ENCODE measurements at places on chromosomes 6 and 20.

- peak; percentile 88 for DNase-seq
These were observed at the start of gene HLA-DRA for GRCh38 chr6:32439602-32440214. Gene HLA-DRA (plus strand): TSS chr6:32439887. CDS start chr6:32439951, 64 bp downstream.

DNA sequence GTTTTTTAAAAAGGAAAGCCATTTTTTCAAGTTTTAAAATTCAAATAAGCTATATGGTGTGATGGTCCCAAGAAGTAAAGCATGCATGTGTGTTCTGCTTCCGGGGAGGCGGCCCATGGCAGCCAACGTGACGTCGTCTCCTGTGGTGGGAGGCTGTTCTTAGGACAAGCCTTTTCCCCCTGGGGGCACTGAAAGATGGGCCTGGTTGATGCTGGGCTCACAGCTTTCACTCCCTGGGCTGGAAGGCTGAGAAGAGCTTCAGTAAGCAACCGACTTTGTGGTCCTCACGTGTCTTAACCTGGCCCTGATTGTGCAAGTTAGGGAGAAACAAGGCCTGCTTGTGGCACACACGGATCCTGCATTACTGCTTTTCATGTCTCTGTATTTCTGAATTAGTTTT, 84.1 kb downstream of the SMOC2 start:
- DNase-seq, result no peak

GRCh38 chr20:50561379-50562078, 51.3 kb downstream of the PTPN1 start:
- DNase-seq, result no peak

DNA sequence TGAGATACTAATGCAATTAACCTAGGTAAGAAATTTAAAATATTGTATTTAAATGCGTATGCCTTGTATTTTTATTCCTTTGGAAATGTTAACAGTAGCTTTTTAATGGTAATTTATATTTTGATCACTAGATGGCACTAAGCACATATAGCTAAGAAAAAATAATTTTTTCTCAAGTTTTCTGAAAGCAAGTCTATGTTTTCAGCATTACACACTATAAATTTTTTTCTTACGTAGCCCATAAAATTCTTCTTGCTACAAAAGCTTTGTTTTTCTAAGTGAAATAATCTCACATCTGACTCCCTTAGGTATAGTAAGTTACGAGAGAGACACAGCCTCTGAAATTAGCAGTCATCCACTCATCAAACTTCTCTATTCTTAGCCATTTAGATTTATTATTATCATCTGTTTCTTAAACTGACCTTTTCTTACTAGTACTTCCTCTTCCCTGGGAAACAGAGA, 35.7 kb downstream of the TSPYL4 start:
- no peak for DNase-seq

- no peak for DNase-seq
These were observed 454.5 kb upstream of the ID4 start for GRCh38 chr6:19382676-19383075.

DNA sequence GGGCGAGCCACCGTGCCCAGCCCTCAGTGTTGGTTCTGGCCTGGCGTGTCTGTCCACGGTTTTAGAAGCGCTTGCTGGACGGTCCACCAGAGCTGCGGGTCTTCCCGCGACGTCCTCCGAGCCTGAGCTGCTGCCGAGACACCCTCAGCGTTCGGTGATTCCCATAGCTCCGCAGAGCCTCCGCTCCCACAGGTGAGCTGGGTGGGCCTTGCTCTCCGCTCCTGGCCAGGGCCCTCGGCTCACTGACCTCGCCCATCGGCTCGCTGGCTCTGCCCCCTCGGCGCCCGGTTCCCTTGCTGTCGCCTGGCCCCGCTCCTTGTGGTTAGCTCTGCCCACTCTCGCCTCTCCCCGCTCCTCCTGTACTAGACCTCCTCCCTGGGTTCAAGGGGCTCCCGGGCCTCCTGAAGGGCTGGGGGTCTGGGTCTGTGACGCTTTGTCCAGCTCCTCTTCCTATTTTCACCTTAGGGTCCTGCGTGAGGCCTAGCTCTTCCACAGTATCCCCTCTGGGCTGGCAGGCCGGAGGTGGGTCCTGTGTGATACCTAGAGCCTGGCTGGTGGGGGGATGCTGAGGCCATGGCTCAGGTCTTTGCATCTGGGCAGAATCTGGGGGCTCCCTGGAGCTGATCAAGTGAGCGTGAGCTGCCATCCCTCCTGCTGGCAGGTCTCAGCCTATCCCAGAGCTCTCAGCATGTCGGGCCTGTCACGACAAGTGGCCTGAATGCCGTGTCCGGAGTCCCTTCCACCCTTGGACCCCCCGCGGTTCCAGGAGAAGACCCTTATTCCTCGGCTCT, 5.0 kb upstream of the COX4I2 start:
- no peak for DNase-seq

- DNase-seq, result no peak
These were observed 241.7 kb upstream of the TAB2 start for GRCh38 chr6:149075616-149076354.

DNA sequence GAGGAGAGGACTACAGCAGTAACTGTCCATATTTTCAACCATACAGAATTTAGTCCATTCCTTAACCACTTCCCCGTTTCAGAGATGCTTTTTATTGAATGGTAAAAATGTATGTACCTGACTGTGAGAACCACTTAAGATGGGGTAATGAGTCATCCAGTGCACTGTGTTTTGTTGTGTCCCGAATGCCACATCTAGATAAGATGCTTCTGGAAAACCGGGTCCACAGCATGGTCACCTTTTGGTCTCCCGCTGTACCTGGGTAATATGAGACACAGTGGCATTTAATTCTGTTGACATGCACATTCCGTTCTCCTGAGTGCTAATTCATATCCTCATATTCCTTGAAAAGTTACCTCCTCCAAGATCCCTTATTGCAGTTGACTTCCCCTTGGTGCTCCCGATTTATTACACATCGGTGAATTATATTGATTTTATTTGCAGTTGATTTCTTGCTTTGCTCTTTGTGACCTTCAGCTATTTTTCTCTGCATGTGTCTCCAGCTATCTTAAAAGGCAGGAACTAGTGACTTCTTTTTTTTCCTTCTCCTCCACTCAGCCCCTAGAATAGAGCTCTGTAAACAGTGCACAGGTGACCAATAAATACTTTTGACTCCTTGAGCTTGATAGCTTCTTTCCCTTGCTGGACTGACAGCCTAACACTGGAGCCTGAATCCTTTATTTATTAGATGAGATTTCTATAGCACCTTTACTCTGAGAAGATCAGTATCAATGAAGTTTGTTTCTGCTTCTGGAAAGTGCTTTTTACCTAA, 314.6 kb downstream of the ZFAND3 start:
- no peak for DNase-seq

DNA sequence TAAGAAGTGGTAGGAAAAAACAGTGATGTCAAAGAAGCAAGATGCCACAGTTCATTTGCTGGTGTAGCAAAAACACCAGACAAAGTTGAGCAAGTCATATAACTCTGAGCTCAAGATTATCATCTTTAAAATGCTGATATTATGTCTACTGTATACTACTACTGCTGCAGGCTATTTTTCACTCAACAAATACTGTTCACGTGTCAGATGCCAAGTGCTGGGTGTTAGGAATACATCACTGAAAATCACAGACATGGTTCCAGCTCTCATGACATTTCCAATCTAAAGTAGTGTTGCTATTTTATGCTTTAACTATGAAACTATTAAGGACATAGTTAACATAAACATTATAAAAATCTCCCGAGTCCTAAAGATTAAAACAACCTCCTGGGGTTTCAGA, 163.0 kb downstream of the NKAIN2 start:
- no peak for DNase-seq

- no peak for DNase-seq
These were observed 371.7 kb upstream of the RUNX2 start for GRCh38 chr6:44956396-44956795.

DNA sequence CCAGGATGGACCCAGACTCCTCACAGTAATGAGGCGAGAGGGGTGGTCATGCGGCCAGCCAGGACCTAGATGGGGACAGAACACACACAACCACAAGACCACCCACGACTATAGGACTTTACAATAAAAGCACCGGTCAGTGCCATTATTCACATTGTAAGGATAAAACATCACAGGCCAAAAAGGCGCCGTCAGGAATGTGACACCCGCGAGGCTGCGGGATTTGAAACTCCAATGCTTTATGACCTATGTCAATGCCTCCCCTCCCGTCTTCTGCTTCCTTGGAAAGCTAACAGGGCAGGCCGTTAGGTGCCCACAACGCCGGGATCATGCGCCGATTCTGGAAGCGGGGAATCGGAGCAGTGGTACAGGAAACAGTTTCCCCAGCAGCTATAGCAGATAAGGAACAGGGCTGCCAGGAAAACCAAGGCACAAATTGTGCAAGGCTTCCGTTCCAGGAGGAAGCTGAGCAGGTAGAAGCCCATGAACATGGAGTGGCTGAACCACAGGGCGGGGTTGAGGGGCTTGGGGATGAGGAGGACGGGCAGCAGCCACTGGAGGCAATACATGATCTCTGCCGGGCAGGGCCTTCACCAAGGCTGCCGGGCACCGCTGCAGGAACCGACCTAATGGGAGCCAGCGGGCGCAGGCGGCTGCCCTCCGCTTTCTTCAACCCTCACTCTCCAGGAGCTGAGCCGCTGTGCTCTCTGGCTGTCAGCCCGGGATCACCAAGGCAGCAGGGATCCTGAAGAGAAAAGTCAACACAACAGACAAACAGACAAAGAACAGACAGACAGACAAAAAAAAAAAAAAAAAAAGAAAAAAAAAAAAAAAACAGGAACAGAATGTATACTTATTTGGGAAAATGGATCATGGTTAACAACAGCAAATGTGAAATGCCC, 2.2 kb upstream of the NNAT start:
- no peak for DNase-seq

DNA sequence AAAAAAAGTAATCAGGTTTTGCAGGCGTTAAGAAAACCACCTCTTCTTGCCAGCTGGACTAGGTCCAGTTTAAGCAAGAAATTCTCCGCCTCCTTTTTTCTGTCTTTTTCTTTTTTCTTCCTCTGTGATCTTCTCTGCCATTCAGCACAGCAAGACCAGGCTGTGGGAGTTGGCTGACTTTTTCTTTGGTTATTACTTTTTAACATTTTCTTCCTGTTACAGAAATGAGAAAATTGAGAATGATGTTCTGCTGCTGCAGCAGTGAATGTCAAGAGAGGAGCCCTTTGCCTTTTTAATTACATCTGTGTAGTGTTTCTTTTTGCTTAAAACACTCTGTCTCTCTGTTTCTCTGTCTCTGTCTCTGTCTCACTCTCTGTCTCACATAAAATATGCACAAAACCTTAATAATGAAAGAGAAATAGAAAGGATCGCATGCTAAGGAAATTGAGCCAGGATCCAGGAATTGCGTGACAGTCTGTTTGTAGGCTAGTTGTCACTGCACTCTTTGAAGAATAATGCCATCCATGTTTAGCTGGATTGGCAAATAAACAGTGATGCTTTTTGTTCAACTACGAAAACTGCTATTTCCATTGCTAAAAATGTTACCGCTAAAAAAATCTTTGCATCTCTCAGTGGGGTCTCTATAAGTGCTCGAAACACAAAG, 103.2 kb upstream of the SUPT3H start:
- DNase-seq, result no peak

- no peak for DNase-seq
These were observed 76.5 kb downstream of the VEGFA start for GRCh38 chr6:43846556-43846955.

GRCh38 chr20:34916774-34917354, 38.7 kb downstream of the GSS start:
- no peak for DNase-seq

GRCh38 chr20:47642624-47643023, 140.9 kb downstream of the NCOA3 start:
- no peak for DNase-seq

- peak; percentile 80 for DNase-seq
These were observed 4.1 kb downstream of the ZC3H12D start for GRCh38 chr6:149480502-149481280.

DNA sequence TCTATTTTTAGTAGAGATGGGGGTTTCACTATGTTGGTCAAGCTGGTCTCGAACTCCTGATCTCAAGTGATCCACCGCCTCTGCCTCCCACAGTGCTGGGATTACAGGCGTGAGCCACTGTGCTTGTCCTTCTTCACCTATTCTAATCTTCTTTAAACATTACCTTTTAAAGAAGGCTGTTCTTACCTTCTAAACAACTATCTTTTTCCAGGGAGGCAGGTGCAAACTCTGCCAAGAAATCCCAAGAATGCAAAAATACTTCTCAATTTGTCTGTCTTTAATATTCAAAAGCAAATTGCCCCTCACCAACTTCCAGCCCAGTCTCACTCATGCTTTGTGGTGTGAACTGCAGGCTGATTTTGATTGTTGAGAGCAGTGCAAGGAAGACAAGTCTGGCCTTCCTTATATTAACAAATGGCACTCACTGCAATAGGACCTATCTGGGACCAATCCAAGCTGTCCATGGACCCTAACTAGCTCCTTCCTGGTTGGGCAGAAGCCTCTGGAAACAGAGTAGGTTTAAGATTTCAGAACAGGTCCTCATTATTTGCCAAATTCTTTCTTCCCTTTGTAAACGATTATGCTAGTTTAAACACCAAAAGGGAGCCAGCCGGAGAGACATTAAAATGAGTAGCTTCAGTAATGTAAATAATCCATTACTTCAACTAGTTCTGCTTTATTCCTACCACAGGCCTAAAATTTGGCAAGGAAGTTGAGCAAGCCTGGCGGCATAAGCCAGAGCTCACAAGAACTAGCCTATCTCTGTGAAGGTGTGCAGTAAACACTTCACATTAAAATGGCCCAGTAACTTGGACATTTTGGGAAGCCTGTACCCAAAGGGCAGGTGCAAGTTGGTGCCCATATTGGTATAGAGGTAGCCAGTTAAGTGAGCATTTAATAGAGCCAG, 1.6 kb downstream of the SCAND1 start:
- DNase-seq, result peak; percentile 16

GRCh38 chr6:44119704-44120262, 7.5 kb downstream of the MRPL14 start:
- DNase-seq, result no peak

- DNase-seq, result no peak
These were observed 725 bp downstream of the TM9SF4 start for GRCh38 chr20:32110173-32110704.

- DNase-seq, result no peak
These were observed 21.6 kb downstream of the CNKSR3 start for GRCh38 chr6:154488802-154489437.

- peak; percentile 47 for DNase-seq
These were observed 577 bp downstream of the LSM14B start for GRCh38 chr20:62122654-62123449.

GRCh38 chr6:100618351-100618671, 153.6 kb upstream of the SIM1 start:
- DNase-seq, result no peak

- no peak for DNase-seq
These were observed 57.0 kb upstream of the STX16 start for GRCh38 chr20:58593880-58594638.

GRCh38 chr6:81767163-81767891, 14.8 kb upstream of the TENT5A start:
- DNase-seq, result no peak
